Osteoblast (primary cell): ENCODE measurements at places on chromosomes 2 and 18. TPM values are rescaled to one million over a fixed set of nuclear protein-coding genes. Genes with fewer than 3 reads are reported as not detected.

Gene HOXD4
- total RNA-seq, result 0.36 and 1.2 TPM in 2 replicates

DNA sequence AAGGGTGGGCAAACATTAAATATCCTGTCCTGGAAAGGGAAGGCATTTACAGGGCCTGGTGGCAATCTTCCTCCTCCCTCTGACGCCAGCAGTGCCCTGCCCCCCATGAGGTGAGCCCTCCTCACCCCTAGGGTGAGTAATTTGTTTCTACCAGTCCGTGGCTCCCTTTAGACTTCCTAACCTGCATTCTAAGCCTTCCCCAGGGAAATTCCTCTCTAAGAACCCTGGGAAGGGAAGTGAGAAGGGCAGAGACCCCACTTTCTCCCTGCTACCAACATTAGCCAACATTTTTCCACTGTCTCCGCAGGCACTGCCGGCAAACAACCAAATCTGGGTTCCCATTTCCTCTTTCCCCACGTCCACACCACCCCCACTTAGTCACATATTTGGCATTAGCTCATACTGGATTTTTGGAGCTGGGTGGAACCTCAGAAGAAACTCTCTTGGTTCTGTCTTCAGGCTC, 69.3 kb downstream of the NRP2 start:
- peak overlapping the region; percentile 97 for H3K27ac ChIP-seq
- DNase-seq, result peak; percentile 82
- peaks cover 57% of the 10 kb centered on the region for H3K36me3 ChIP-seq

DNA sequence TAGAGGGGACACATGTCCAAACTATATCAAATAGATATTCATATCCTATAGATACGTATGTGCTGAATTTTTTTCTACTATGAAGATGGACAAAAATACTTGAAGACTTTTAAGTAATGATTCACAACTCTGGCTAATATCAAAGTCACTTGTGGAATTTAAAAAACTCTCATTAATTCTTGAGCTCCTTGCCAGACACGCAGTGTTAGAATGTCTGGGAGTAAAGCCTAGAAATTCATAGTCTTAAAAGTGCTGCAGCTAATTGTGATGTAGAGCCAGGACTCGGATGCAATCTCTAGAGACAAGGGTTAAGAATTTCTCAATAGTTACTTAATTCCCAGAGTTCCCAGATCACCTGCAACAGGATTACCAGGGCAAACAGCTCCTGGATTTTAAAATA, 107.4 kb downstream of the ARL6IP6 start:
- no peaks in the 10 kb centered on the region for H3K4me1 ChIP-seq
- H3K27ac ChIP-seq, result no peak overlapping the region
- no peaks in the 10 kb centered on the region for H3K27me3 ChIP-seq
- H3K4me3 ChIP-seq, result no peak overlapping the region
- no peaks in the 10 kb centered on the region for H3K36me3 ChIP-seq

DNA sequence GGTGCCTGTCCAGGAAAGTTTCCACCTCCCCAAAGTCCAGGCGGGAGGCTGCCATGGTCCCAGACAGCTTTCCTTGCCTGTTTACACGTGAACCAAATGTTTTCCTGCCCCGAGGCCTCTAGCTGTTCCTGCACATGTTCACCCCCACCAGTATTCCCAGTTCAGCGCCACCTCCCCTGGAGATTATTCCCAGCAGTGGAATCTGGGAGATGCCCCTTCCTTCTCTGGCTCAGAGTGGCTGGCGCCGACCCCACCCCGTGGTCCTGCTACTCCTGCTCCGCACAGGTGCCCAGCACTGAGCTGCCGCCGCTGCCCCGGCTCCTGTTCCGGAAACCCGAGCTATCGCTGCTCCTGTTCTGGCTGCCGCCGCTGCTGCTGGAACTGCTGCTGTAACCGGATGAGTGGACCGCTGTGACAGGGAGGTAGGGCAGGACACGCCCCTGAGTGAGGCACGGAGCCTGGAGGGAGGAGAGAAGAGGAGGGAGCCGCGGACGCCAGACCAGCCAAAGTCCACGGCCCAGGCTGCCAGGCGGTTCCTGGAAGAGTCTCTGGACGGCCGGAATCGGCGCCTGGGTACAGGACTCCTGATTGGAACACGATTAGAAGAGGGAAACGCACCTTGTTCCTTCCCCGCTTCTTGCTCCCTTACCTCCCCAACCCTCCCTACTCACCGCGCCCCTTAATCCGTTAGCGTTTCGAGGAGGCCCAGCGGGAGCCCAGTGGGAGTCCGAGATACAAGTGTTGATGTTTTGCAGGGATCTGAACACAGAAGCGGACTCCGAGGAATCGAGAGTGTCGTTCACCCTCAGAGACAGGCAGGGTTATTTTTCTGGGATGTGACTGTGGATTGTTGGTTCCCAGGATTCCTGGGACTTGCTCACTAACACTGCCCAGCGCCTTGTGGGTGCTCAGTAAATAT, at the start of gene PDE11A:
PDE11A (minus strand) TSS at position 395 of the 919 bp plus-strand sequence; CDS start at position 55, 340 bp downstream.
- no peak within 1 kb of the TSS for H3K27ac ChIP-seq
- H3K4me1 ChIP-seq, result peaks cover 8% of the 10 kb centered on the region
- no peaks in the 10 kb centered on the region for H3K36me3 ChIP-seq
- H3K4me3 ChIP-seq, result peak within 1 kb of the TSS; percentile 69

Gene CGREF1
- 6.8 and 14.5 TPM in 2 replicates for total RNA-seq

Gene DSC3
- total RNA-seq, result under 0.01 TPM in 2 replicates

Gene POTEJ
- not detected in 2 replicates for total RNA-seq

Gene NPHP1
- 7.6 and 8.3 TPM in 2 replicates for total RNA-seq

DNA sequence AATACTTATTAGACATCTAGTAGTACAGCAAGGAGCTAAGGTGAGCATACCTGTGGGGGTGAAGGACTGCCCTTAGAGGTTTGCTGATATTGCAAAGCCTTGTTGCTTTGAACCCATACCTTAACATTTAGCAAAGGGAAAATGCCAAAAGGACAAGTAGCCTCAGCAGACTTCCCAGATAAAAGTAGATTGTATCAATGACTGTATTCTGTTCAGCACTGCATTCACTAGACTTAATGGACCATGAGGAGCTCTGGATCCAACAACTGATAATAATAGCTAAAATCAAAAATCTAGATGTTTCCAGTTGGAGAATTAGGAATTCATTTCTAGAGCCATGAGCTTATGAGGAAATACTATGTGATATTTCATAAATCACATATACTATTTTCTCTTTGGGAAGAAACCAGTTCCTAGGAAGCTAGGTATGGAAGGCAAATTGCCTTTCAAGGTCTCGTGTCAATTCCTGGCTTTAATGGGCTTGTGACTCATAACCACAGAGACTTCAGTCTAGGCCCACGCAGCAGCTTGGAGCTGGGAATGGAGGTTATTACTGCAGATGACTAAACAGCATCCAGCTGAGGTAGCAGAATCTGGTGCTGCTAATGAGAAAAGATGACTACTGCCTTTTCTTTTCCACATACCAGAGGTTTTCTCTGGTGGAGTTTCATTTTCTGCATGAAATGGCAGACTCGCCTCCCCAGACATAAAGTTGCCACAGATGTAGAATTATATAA, 191.2 kb upstream of the NABP1 start:
- no peak overlapping the region for H3K4me3 ChIP-seq
- no peaks in the 10 kb centered on the region for H3K27me3 ChIP-seq
- peaks cover 21% of the 10 kb centered on the region for H3K4me1 ChIP-seq
- peak overlapping the region; percentile 79 for H3K27ac ChIP-seq
- peak; percentile 92 for DNase-seq
- no peaks in the 10 kb centered on the region for H3K36me3 ChIP-seq

GRCh38 chr2:85534881-85535280, 4.1 kb upstream of the MAT2A start:
- H3K4me3 ChIP-seq, result no peak overlapping the region
- no peaks in the 10 kb centered on the region for H3K36me3 ChIP-seq
- no peak for DNase-seq
- H3K27me3 ChIP-seq, result no peaks in the 10 kb centered on the region

Gene RAB12
- 49.2 and 51.6 TPM in 2 replicates for total RNA-seq

GRCh38 chr18:64720781-64721464, 572.0 kb upstream of the LINC00305 start:
- no peaks in the 10 kb centered on the region for H3K36me3 ChIP-seq
- H3K4me1 ChIP-seq, result no peaks in the 10 kb centered on the region
- H3K27ac ChIP-seq, result no peak overlapping the region
- no peaks in the 10 kb centered on the region for H3K27me3 ChIP-seq

DNA sequence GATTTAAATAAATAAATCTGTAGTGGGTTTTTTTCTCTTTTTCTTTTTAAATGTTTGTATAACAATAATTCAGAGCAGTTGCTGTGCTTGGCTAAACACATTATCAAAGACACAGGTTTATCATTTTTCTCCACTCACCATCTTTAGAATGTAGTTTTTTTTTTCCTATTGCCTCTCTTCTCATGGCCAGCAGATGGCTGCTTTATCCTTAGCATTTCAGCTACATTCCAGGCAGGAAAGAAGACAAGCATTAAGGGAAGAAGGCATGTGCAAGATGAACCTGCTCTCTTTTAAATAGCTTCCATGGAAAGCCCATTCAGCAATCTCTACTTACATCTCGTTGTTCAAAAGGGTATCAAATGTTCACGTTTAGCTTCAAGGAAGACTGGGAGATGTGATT, 42.6 kb downstream of the ARHGAP15 start:
- no peak overlapping the region for H3K27ac ChIP-seq
- H3K27me3 ChIP-seq, result no peaks in the 10 kb centered on the region
- no peaks in the 10 kb centered on the region for H3K4me1 ChIP-seq
- no peak for DNase-seq
- no peak overlapping the region for H3K4me3 ChIP-seq

Gene MYOM1
- 1.5 and 1.8 TPM in 2 replicates for total RNA-seq

Gene MEP1B
- total RNA-seq, result not detected in 2 replicates

- H3K4me1 ChIP-seq, result no peaks in the 10 kb centered on the region
- H3K36me3 ChIP-seq, result no peaks in the 10 kb centered on the region
- H3K27me3 ChIP-seq, result no peaks in the 10 kb centered on the region
- DNase-seq, result no peak
- H3K27ac ChIP-seq, result no peak overlapping the region
These were observed 75.3 kb downstream of the NFATC1 start for GRCh38 chr18:79471046-79471445.

DNA sequence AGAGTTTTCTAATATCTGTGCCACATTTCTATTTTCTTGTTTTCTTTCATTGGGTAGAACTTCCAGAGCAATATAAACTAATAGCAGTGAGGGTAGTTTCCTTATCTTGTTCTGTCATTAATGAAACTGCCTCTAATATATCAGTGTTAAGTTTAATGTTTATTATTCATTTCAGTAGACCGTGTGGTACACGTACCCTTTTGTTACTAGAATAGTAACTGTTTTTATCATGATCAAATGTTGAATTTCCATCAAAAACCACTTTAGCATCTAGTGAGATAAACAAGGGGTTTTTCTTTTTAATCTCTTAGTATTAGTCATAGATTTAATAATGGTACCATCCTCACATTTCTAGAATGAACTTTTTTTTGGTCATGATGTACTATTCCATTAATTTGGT, 16.0 kb downstream of the DGUOK start:
- peaks cover 33% of the 10 kb centered on the region for H3K36me3 ChIP-seq
- DNase-seq, result no peak
- no peak overlapping the region for H3K27ac ChIP-seq

DNA sequence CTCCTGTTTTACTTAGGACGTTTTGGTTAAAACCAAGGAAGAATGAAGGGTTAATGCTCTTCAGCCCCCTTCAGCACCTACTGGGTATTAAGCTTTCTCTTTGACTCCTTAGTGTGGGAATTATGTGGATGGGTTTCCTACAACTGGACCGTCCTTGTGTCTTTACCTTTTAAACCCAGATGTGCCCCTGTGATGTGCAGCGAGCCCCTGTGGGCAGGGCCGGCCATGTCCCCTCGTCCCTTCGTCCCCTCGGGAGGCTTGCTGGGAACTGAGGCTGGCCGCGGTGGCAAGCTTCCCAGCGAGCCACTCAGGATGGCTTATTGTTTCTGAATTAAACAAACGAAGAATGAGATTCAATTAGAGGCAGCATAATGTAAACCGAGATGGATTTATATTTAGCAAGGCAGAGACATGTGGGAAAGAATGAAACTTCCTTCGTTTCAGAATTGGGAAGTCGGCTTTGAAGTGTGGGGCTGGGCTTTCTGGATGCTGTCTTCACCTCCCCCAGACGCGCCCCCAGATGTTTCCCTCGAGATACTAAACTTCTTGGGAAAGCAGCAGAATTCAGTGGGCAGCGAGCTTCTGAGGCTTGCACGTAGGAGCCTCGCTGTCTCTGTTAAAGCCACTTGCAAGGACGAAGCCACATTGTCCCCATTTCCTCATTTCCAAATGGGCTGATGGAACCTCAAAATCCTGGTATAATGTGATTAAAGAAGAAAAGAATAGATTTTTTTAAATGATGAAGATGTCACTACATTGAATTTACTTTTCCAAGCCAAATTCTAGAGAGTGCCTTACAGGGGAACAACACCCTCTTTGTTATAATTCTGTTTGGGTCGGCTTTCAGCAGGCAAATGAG, 146.0 kb downstream of the VAPA start:
- H3K36me3 ChIP-seq, result no peaks in the 10 kb centered on the region
- peak overlapping the region; percentile 11 for H3K27ac ChIP-seq
- DNase-seq, result no peak
- H3K27me3 ChIP-seq, result no peaks in the 10 kb centered on the region
- peaks cover 36% of the 10 kb centered on the region for H3K4me1 ChIP-seq

Gene MROH2A
- not detected in 2 replicates for total RNA-seq

DNA sequence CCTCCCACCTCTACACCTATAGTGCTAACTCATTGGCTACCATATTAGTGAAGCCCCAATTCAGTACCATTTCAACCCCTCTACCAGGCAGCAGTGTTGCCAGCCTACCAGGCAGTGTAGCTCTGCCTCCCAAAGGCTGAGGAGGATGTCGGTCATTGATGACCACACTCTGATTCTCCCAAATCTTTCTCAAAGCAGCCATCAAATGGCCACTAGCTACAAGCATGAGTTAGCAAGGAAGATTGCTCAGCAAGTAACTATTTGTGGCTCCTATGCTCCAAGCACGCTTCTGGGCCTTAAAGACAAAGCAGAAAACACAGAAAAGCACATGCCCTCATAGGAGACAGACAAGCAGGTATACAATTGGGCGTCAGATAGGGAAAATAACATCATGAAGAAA, 42.7 kb upstream of the AFF3 start:
- DNase-seq, result peak; percentile 69
- no peaks in the 10 kb centered on the region for H3K4me1 ChIP-seq
- H3K4me3 ChIP-seq, result no peak overlapping the region
- H3K27me3 ChIP-seq, result peaks cover 3% of the 10 kb centered on the region

GRCh38 chr2:68320118-68320641, 431 bp upstream of the CNRIP1 start:
- H3K4me1 ChIP-seq, result peaks cover 15% of the 10 kb centered on the region
- H3K36me3 ChIP-seq, result peaks cover 17% of the 10 kb centered on the region
- H3K4me3 ChIP-seq, result peak overlapping the region; percentile 85
- DNase-seq, result peak; percentile 52

DNA sequence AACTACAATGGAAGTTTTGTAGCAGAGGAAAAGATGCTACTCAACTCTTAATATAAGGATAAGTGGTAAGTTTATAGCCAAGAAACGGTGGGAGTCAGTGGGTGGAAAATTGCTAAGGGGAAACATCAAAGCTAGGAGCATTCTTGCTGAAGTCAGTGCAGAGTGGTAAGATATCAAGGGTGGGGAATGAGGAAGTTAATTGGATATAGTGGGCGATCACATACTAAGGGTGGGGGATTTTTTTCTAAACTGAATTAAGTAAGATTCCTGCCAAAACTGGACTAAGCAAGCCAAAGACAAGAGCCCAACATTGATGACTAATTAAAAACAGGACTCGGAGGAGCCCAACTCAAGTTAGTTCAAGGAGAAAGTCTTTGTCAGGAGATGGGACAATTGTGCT, 525.4 kb downstream of the CCDC85A start:
- no peaks in the 10 kb centered on the region for H3K36me3 ChIP-seq
- H3K27ac ChIP-seq, result no peak overlapping the region
- no peaks in the 10 kb centered on the region for H3K27me3 ChIP-seq
- H3K4me3 ChIP-seq, result no peak overlapping the region
- H3K4me1 ChIP-seq, result peaks cover 2% of the 10 kb centered on the region
